ENCODE measurements at places on chromosomes 2 and 18.

DNA sequence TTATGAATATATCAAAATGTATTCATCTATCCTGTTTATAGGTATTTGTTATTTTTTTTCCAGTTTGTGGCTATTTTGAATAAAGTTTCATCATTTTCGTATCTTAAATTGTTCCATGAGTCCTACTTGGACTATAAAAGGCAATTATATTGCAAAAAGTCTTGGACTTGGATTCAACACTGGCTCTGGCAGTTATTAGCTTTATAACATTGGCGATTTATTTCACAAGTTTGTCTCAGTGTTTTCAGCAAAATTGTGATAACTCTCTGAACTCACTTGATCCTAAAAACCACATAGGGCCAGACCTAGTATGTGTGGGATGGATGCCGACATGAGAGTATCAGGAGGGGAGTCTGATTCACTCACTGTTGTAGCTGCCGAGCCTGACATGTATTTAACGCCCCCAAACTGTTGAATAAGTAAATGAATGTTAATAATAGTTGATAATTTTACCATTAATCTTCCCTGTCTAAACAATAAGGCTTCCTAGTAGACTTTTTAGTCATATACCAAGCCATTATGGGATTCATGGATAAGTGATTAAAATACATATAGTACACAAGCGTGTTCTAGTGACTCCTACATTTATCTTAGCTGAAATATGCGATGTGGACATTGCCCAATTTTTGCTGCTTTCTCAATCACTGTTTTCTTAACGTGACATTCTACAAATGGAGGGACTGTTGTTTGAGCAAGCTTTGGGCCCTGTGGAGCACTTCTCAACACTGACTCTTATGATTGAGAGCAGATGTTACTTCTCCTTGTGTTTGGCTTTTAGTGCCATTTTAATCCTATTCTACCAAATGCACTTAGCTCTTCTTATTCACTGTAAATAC lies 907.6 kb downstream of the EPHA4 start:
- no peak for DNase-seq

GRCh38 chr2:98892871-98893270 lies 43.2 kb downstream of the CRACDL start:
- DNase-seq: no peak

DNA sequence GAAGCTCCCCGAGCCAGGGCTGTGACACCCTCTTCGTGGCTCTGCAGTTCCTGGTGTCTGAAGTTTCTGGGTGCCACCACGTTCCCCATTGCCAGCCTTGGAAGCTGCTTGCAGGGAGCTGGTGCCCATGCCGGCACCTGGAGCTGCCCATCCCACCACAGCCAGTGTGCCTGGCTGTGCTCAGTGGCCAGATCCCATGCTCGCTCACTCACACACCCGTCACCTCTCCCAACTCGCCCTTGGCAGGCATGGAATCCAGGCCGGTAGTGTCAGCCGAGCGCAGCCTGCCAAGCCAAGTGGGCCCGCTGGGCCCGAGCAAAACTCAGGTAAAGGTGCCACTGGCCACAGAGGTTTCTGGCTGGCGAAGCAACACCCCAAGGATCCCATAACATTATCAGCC lies 370.2 kb downstream of the PTPRM start:
- no peak for DNase-seq

- no peak for DNase-seq
These were observed 37.6 kb upstream of the CD226 start for GRCh38 chr18:69985239-69985638.

GRCh38 chr2:237194081-237194480 lies 108.4 kb downstream of the COPS8 start:
- DNase-seq: no peak

- no peak for DNase-seq
These were observed 35.2 kb downstream of the KIF1A start for GRCh38 chr2:240784629-240785423.

DNA sequence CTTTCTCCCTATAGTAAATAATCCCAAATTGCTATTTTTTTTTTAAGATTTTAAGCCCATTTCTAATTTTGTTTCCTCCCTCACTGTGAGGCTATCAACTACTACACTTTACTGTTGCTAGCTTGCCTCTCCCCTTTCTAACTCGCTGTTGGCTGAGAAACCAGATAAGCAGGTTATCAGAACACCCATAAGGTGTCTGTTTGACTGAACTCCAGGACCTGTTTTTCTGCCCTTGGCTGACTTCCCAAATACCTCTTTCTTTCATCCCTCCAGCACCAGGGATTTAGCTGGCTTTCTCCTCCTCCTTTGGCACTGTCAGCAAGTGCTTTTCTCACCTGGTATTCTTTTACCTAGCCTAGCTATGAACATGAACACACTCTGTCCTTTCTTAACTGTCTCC lies 11.1 kb downstream of the TRAK2 start:
- no peak for DNase-seq

- no peak for DNase-seq
These were observed 557.9 kb downstream of the TNS1 start for GRCh38 chr2:217444932-217445331.

GRCh38 chr2:239550357-239550756 lies 149.5 kb upstream of the HDAC4 start:
- no peak for DNase-seq

DNA sequence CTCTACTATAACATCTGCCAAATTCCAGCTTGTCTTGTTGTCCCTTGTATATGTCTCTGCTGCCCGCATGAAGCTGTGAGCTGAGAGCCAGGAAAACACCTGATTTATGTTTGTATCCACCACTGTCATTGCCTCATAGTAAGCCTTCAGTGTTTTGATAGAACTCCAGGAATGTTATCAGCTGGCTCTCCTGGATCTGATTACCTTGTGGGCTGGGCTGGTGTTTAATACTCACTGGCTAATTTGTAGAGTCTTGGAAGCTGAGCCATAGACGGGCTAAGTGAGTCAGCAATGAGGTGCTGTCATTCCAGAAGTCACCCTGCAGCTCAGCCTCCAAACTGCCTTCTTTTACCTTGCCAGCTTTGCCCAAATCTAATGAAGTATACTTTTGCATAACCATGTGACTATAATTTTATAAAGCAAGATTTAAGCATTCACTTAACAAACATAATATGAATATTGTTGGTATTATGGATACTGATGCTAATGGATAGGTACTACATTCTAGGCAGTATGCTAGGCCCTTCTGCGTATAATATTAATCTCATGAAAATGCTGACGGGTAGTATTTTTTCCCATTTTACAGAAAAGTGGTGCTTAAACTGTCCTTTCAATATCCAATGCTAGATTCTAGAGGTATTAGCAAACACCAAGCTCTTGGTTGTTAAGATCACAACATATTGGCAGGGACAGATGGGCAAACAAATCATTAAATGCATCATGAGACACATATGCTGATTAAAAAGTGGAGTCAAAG lies 62.7 kb upstream of the GATA6 start:
- DNase-seq: no peak

GRCh38 chr2:85680707-85681371 lies 12.8 kb upstream of the SFTPB start:
- DNase-seq: no peak

DNA sequence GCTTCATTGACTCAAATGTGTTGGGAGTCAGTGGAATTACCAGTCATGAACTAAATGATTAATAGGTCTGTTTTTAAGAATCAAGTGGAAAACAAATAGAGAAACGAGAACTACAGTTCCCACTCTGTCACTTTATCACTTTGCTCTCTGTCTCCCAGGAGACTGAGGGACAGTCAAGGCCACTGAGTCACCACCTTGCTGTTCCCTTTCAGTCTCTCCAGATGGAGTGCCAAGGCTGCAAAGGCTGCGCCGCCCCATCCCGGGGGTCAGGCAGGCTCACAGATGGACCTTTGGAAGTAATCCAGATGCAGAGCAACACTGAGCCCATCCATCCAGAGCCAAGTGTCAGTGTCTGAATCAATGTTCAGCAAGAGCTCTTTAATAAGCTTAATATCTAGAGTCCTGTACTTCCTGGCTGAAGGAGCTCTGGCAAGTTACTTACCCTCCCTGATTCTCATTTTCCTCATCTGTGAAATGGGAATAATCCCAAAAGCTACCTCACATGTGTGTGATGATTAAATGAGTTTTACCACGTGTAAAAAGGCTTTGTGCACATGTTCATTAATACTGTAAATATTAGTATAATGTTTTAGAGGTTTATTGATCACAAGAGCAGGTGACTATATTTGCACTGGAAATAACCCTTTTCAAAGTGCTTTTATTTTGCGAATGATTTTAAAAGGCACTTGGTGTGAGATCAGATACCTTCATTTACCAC lies 43.0 kb upstream of the EFEMP1 start:
- DNase-seq: no peak

DNA sequence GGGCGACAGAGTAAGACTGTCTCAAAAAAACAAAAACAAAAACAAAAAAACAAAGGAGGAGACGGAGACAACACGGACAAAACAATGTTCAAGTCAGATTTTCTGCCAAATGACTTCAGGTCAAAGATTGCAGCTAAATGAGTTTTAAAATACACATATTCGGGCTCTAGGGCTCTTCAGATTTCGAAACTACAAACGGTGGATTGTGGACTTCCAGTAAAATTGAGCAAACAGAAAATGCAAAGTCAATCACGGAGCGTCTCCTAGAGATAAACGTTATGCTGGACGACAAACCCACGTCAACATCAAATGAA lies 558 bp downstream of the MRPS5 start:
- DNase-seq: no peak

GRCh38 chr2:163659224-163659623 lies 76.6 kb downstream of the FIGN start:
- DNase-seq: no peak

DNA sequence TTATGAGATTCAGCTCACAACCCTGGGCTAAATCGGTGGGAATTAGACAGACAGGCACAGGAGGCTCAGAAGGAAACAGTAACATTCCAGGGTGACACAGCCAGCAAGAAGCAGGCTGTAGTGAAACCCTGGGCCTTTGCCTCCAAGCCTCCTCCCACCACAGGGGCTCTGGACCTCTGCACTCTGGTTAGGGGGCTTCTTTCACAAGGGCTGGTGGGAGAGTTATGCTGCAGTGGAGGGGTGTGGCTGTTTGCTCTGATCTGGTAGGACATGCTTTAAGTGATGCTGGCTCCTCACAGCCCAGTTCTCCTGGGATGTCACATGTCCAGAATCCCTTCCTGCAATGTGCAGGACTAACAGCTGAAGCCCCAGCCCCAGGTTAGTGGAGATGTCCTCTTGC lies 109.9 kb downstream of the TGFA start:
- DNase-seq: no peak

- no peak for DNase-seq
These were observed 12.6 kb upstream of the TMEM37 start for GRCh38 chr2:119419065-119419464.

GRCh38 chr2:237909075-237909695 lies 49.8 kb downstream of the RAMP1 start:
- no peak for DNase-seq

DNA sequence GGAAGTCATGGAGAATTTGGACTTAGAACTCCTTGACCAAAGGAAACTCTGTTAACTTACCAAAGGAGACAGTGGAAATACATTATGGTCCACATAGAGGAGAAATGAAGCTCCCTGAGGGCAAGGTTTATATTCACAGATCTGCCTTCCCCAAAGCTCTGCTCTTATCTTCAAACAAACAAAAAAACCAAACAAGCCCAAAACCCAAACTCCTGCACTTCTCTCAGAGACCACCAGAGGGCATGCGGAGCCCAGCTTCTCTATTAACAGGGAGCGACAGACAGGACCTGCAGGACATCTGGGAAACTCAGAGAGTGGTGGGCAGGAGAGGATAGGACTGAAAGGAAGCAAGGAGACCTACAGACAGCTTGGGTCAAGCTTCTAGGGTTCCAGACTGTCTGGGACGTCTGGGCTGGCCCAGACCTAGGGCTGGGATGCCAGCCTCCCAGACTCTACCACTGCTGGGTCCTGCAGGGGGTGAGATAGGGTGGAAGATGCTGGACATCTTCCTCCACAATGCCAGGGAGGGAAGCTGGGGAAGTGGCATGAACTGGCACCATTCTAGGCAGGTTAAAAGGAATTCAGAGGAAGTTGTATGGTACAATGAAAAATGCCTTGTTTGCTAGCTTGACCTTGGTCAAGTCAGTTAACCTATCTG lies 4.0 kb upstream of the WNT10A start:
- peak; percentile 76 for DNase-seq

- no peak for DNase-seq
These were observed 27.8 kb downstream of the CRACDL start for GRCh38 chr2:98907966-98908905.

DNA sequence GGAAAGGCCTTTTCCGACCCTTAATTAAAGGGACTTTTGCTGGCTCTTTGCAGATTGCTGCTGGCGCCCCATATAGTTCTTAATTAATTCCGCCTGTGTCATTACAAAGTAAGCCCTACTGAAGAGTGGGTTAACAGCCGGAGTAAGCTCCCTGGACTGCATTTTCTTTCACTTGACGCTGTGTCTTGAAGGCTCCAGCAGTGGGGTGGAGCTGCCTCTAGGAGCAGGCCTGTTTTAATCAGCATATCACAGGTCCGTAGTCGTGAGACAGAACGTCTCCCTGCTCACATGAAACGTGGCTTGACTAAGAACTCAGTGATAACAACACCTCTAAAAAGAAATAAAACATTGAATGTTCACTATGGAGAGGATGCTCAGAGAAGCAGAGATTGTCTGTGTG lies 329.9 kb upstream of the RAB12 start:
- DNase-seq: no peak

- no peak for DNase-seq
These were observed 1080.2 kb downstream of the SUCLG1 start for GRCh38 chr2:83378921-83379320.

- DNase-seq: no peak
These were observed 49.4 kb downstream of the CCDC102B start for GRCh38 chr18:68847219-68847837.
